RWPE1 (cell line): ENCODE measurements at places on chromosomes 7 and 10.

DNA sequence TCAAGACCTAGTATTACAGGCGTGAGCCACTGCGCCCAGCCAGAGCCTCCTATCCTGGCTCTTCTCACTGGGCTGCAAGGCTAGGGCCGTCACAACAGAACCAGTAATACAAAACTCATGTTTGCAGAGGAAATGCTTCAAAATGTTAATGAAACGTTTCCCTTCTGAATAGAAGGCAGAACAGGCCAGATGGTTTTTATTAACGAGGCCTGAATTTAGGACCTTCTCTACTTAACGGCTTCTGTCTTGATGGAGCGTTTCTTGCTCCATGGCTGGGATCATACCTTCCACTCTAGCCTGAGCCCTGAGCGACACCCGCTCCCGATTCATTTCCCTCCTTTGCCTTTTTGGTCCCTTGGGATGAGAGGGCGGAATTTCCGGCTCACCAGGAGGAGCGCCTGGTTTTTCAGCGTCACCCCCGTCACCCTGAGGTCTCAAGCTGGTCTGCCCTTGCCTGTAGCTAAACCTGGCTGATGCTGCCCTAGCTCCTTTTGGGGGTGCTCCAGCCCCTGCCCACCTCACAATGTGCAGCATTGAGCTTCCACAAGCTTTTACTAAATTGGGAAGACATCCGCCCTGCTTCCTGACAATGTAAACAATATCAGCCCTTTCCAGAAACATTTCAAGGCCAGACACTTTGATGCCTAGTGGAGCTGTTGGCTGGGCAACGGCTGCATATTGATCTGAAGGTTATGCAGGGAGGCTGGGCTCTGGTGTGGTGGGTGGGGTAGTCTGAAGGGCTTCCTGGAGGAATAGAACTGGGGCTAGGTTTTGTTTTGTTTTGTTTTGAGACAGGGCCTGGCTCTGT, 5.2 kb downstream of the CLIP2 start:
- no peak for DNase-seq

DNA sequence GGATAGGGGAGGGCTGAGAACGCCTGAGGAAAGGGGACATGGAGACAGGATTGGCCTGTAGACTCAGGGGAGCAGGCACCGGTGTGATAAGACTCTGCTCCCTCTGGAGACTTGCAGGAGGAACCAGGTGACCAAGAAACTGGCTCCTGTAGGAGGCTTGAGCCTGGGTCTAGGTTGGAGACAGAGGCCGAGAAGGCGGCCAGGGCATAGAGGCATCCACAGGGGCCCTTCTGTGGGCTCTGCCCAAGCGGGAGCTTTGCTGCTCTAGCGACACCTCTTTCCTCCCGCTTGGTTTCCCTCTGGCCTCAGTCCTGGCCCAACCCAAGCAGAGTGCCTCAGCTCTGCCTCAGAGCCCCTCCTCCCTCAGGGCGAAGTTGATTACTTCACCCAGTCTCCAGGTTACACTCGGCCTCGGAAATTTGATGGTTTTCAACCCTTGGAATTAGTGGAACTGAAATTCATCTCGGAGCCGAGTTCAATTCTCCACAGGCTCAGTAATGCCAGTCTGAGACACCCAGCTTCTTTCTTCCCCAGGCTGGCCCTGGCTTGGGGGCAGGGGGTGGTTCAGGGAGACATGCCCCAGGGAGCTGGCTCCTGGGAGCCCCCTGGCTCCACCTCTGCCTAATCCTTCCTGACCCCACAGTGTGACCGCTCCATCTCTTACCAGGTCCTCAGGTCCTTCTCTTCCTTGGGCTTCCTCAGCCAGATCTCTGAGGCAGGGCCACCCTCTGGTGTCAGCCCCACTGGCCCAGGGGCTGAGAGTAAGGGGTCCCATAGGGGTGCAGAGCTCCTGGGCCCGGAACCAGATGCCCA, 60.4 kb downstream of the PAX2 start:
- no peak for DNase-seq

- DNase-seq, result no peak
Measured at GRCh38 chr7:17929647-17930395, 10.5 kb downstream of the SNX13 start.

- no peak for DNase-seq
Measured at GRCh38 chr10:22583683-22584082, 130.7 kb downstream of the PIP4K2A start.

GRCh38 chr10:71964098-71964742, at the start of gene CHST3:
TSS of gene CHST3 (plus strand) at chr10:71964395. CDS start at chr10:72005843, 41,448 bp downstream.
- no peak for DNase-seq

DNA sequence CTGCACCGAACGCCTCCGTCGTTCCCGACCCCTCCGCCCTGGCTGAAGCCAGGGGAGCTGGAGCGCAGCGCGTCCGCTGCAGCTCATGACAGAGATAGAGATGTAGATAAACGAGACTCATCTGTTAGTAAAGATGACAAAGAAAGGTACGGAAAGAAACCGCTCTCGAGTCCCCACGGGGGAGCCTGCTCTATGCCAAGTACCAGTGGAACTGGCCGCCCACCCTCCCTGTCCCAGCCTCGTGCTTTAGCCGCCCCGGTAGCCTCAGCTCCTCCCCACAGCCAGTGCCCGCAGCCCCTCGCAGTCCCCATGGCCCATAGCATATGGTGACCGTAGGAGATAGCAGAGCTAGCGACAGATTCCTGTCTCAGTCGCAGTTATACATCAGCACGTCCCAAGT, 344.7 kb upstream of the GALNT17 start:
- DNase-seq, result no peak

DNA sequence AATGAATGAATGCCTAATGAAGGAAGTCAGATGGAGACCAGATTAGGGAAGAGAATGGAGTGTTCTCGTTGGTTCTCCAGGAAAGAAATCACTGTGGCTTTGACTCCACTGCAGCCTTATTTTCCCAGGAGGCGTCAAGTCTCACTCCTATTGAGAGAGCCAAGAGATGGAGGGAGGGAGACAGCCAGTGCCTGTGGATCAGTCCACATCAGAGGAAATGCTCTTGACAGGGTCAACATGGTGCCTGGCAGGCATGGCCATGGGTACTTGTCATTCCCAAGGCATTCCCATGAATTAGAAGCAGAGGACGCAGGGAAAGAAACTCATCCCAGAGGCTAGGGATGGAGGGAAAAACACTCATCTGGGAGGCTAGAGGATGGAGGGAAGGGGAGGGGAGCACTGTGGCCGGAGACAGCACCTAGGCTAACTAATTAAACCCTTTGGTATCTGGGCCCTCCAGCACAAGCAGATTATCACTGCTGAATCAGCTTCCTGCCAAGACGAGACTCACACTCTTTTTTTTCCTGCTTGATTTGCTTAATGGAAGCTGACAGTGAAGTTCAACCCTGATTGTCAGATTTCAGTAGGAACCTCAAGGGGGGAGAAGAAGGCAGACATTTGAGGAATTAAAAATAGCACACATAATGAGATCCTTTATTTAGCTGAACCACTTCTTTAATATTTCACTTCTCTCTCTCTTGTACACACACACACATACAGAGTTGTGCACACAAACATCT, 1233.2 kb upstream of the AUTS2 start:
- no peak for DNase-seq

- peak; percentile 13 for DNase-seq
Measured at GRCh38 chr7:41731493-41732435, 28.9 kb upstream of the INHBA start.

- DNase-seq, result no peak
Measured at GRCh38 chr10:16779384-16779915, 37.8 kb downstream of the RSU1 start.

- no peak for DNase-seq
Measured at GRCh38 chr10:55048830-55049498, 247.9 kb upstream of the PCDH15 start.

GRCh38 chr10:84026821-84027257, 112.5 kb upstream of the GHITM start:
- peak; percentile 30 for DNase-seq

DNA sequence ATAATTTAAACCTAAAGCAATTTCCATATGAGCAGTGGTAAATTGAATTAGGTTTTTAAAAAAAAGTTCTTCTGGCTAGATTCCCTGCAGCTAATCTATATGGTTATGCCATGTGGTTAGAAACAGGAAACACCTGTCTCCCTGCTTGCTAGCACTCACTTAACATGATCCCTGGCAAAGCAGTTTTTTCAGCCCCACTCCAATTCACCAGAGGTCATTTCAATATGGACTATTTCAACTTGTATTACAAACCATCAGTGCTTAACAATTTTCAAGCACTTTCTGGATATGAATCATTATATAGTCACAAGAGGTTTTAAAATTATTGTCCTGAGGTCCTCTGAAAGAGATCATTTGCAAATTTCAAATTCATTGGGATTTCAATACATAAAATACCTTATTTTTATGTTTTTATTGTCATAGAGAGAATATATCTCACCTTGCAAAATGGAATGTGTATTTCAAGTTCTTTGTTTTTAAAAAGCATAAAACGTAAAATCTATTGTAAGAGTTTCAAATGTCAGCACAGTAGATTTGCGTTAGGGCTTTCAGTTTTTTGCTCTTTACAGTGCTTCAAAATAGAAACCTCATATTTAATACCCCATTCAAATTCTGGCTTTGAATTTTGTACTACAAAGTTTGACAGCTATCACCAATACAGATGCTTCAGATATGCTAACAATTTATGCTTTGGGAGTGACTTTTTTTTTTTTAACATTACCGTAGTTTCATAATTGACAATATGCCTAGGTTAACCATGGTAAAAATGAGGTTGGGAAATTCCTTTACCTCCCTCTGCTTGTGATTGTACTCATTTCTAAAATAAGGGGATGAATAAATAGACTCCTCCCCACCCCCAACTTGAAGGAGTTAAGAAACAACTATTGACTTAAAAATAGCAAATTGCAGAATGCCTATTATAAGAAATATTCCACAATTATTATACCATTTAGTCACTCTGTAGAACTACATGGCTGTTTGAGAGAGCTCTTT, 117.5 kb upstream of the HGF start:
- no peak for DNase-seq

DNA sequence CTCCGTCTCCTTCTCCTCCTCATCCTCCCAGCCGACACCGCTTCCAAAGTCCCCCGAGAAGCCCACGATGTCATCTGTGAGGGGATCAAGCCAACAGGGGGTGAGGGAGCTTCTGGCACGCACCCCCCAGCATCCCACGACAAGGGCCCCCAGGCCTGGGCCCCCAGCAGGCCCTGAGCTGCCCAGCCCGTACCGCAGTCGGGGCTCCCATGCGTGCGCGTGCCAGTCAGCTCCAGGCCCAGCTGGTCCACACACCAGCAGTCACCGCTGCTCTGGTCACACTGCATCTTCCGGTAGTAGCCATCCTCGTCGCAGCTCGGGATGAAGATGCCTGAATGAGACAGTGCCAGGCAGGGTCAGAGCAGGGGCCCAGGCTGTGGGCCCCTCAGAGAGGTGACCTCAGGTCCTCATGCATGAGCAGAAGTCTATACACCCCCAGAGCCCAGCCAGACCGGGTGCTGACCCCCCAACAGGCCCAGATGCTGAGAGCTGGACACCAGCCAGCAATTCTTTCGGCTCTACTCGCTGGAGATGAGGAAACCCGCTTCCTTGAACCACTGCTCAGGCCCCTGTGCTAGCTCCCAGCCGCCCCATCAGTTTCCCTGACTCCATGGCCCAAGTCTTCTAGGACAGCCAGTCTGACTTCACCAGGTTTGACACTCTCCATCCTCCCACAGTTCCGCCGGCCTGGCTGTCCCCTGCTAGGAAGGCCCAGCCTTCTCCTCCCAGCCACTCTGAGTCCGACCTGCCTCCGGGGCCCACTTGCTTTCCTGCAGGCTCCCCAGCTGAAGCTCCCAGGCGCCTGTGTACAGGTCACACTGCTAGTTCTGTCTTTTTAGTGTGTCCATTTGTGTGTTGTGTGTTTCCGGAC, 25.3 kb downstream of the SPOCK2 start:
- no peak for DNase-seq
